ENCODE measurements at places on chromosomes 7 and 10.

DNA sequence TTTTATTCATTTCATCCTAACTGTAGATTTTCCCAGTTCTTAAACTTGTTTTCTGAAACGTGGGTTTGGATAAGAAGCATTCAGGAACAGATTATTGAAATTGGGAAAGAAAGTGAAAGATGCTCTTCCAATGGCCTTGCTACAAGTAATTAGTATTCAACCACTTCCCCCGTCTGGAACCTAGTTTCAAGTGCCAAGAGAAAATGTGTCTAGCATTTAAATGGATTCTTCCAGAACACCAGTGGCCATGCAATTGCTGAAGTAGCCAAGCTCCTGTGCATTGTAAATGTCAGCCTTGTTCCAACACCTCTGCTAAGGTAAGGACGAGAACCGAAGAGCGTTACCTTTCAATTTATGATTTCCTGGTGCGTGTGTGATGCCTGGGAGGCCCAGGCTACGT is 68.2 kb downstream of the PFKFB3 start:
- DNase-seq = no peak

DNA sequence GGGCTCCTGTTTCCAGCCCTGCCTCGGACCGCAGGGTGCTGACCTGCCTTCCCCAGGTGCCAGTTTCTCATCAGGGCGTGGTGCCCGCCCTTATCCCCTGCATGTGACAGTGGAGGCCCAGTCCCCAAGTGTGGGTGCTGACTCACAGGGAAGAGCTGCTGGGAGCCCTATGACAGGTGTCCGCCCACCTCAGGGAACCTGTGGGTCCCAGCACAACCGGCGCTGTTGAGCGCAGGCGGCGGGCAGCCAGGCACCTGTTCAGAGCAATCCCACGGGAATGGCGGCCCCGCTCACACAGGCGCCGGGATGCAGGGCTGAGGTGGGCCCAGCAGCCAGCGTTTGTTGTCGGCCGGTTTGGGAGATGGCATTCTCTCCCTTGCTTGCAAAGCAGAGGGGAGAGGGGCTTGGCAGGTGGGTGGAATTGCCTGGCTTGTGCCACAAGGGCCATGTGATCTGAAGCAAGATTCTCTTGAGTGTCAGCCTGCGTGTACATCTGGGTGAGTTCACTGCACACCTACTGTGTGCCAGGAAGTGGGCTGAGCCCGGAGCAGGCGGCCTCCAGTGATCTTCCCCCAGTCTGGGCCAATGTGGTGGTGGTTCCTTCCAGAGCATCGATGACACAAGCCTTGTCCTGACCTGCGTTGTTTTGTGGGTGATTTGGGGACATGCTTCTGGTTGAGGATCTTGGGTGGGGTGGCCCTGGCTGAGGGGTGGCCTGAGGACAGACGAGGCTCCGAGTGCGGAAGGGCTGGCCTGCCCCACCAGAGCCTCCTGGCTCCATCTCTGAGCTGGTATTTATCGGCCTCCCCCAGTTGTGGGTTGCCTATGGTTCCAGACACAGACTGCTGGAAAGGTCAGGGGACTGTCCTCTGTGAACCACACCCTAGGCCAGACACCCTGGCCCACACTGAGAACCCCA is 2.4 kb downstream of the PWWP2B start:
- no peak for DNase-seq

- no peak for DNase-seq
Measured at GRCh38 chr10:71850021-71850742, 869 bp downstream of the PSAP start.

DNA sequence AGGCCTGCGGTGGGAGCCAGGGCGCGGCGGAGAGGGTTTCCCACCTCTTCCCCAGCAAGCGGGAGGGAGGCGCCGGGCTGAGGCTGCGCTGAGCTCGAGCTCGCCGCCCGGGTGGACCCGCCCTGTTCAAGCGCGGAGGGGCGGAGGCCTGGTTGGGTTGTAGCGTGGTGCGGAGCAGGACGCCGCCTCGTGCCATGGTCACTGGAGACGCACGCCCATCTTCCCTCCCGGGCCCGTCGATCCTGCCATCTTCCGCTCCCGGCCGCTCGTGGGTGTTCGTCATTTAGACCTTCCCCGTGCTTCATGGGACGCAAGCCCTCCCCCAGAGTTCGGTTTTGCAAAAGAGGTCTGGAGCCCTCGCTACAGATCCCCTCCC is 9.3 kb upstream of the EN2 start:
- DNase-seq = no peak

GRCh38 chr10:43259213-43259991 is 7.5 kb downstream of the RASGEF1A start:
- no peak for DNase-seq

- DNase-seq = no peak
Measured at GRCh38 chr10:101285519-101286070, 56.3 kb upstream of the LBX1 start.

DNA sequence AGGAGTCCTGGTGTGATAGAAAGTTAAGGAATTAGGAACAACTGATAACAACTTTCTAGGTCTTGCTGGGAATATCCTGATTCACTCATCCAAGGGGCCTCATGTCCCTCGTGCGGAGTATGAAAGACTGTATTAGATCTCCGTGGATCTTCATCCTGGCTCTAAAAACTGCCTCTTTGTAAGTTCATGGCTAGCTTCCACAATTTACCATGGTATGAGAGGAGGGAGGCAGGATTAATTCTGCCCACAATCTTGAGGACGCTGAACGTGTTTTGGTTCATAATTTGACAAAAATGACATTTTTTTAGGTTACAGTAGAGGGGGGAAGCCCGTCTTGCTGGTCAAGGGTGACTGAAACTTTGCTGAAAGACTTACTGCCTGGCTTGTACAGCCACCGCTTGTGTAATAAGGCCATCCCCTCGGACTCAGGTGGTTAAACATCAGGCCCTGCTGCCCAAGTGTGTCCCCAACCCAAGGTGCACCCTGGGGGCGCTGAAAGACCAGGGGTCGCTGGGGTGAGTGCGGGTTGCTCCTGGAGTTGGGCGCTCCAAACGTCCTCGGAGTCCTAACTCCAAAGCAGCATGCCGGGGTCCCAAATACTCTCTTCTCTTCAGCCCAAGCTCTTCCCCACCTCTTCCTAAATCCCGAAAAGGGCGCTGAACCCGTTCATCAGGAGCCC is 733 bp downstream of the HIBADH start:
- DNase-seq = no peak

DNA sequence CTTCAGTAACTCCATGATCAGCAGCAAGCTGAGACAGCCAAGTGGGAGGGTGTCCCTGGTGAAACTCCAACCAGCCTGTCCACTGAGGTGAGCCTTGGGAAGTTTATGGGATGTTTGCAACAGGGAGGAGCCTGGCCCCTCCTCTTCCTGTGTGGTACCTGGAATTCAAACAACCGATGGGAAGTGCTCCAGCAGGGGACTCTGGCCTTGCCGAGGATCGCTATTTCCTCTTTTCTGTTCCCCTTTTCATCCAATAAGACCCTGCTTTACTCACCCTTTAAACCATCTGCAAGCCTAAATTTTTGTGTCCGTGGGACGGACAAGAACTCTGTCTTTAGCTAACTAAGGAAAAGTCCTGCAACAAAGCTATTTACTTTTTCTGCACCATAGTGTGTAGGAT is 491.1 kb upstream of the ZMIZ1 start:
- no peak for DNase-seq

DNA sequence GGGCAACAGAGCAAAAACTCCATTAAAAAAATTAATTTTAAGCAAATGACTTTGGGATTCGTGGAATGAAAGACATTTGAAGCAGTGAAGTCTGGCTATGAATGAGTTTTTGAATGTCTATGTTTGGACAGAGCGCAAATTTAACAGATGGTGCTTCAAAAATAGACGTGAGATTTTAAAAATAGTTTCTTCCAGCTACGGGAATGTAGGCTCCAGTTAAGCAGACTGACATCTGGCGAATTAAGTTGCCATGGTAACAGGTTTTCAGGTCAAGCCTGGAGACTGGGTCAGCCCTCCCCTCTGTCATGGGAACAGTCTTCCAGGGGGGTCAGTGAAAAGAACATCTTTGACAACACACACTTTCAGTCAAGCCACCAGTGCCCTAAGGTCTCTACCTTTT is 62.0 kb downstream of the MYOF start:
- no peak for DNase-seq

DNA sequence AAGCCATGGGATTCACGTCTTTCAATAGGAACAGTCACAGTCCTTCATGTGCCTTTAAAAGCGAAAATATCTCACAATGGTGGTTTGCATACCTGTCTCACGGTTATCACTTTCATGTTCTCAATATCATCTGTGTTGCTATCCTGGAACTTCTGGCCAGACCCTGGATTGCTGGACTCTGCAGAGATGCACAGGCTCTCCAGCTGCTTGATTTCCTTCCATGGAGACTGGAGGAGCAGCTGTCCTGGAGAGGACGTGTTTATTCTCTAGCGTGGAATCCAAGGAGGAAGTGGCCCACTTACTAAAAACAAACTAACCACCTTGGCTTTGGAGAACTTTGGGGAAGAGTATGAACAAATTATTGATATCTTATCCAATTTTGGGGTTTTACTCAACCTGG is 16.5 kb downstream of the BTBD16 start:
- no peak for DNase-seq

- DNase-seq = no peak
Measured at GRCh38 chr7:135151132-135151531, 3.3 kb downstream of the TMEM140 start.

- DNase-seq = no peak
Measured at GRCh38 chr7:149552799-149553198, 55.2 kb upstream of the ZNF746 start.

DNA sequence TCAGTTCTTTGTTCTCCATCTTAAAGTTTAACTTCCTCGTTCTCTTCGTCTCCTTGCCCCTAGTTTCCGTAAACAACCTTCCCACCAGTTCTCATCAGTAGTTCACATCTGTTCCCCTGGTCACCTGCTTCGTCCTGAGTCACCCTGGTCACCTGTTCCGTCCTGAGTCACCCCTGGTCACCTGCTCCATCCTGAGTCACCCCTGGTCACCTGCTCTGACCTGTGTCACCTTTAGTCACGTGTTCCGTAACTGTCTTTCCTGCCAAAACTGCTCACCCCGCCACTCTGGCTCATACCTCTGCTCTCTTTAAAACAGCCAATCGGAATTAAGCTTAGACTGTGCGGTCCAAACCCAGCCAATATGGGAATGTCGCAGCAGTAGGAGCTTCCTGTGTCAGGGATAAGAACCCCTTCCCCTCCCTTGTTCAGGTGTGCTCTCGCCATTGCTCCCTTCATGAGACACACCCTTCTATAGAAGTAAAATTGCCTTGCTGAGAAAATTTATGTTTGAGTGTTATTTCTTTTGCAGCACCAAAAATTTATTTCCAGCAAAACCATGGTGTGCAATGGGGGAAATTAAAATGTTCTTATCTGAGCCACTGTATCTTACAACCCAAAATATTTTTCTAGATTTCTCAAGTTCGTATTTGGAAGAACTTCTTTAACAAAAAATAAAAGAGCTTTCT is 112.2 kb downstream of the VIM start:
- no peak for DNase-seq

GRCh38 chr7:2837496-2837895 is 6.6 kb downstream of the GNA12 start:
- no peak for DNase-seq

- no peak for DNase-seq
Measured at GRCh38 chr10:74507951-74508350, 318.4 kb upstream of the KAT6B start.

GRCh38 chr10:59190332-59190731 is 13.9 kb downstream of the PHYHIPL start:
- no peak for DNase-seq

GRCh38 chr7:120941064-120941463 is 9.5 kb upstream of the ING3 start:
- no peak for DNase-seq

All from skeletal muscle cell (primary cell).